NCI-H2171 (cell line): ENCODE measurements at places on chromosomes 5 and 9.

DNA sequence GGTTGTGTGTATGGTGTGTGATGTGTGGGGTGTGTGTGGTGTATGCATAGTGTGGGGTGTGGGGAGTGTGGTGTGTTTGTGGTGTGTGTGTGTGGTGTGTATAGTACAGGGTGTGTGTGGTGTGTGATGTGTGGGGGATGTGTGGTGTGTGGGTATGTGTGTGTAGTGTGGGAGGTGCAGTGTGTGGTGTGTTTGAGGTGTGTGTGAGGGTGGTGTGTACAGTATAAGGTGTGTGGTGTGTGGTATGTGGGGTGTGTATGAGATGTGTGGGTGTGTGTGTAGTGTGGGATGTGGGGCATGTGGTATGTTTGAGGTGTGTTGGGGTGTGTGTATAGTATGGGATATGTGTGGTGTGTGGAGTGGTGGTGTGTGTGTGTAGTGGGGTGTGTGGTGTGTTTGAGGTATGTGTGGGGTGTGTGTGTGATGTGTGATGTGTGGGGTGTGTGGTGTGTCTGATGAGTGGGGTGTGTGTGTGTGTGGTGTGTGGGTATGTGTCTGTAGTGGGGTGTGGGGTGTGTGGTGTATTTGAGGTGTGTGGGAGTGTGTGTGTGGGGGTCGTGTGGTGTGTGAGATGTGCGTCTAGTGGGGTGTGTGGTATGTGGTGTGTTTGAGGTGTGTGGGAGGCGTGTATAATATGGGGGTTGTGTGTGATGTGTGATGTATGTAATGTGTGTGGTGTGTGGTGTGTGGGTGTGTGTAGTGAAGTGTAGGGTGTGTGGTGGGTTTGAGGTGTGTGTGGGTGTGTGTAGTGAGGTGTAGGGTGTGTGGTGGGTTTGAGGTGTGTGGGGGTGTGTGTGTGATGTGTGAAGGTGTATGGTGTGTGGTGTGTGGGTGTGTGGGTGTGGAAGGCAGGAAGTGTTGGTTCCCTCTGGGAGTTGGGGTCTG, 8.6 kb downstream of the ECSCR start:
- no peak for DNase-seq

GRCh38 chr9:105447386-105447813, 434 bp upstream of the FSD1L start:
- DNase-seq = peak; percentile 54

DNA sequence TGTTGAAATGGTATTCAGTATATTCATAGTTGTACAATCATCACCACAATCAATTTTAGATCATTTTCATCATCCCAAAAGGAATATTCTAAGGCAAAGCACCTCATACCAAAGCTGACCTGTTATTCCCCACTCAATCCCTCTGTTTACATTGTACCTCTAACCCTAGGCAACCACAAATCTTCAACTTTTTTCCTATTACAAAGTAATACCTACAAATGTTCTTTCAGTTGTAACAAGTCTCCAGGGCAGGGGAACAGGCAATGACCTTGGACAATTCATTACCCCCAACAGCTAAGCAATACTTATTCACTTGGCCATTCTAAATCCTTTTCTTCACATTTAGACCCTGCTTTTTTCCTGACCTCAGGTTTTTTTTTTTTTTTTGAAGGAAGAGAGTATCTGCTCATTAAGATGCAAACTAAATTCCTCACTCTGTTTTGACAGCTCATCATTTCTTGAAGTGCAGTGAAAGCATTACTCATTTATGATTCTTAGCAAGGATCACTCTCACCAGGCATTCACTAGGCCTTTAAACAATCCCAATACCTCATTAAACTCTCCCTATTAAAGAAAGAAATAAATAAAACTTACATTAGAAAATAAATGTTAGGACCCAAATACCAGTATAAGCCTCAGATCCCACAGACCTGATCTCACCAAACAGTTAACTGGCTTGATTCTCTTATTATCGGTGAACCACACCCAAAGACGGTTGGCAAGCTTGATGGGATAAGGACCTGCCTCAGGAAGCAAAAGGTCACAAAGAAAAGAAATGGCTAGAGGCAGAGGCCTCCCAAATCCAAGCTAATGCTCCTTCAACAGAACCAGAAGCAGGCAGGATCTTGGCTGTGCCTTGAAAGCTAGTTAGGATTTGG, 15.3 kb downstream of the MTMR12 start:
- no peak for DNase-seq

DNA sequence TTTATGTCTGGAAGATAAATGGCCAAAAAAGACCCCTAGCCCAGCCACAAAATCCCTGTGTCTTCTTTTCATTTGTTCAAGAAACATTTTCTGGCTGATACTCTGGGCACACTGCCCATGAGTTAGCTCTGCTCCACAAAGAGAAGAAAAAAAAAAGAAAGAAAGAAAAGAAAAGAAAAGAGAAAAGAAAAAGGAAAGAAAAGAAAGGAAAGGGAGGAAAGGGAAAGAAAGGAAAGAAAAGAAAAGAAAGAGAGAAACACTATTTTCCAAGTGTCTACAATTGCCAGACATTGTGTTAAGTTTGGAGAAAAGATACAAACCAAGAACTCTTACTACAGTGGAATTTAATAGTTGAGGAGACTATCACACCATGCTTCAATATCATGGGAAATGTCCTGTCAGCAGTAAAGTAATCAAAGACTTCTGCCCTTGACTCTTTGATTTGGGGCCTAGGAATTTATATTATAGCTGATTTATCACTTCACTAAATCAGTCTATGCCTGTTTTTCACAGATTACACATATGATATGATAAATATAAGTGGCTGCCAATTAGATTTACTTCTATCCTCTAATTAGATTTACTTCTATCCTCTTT, 3.0 kb downstream of the TRMO start:
- DNase-seq = no peak

DNA sequence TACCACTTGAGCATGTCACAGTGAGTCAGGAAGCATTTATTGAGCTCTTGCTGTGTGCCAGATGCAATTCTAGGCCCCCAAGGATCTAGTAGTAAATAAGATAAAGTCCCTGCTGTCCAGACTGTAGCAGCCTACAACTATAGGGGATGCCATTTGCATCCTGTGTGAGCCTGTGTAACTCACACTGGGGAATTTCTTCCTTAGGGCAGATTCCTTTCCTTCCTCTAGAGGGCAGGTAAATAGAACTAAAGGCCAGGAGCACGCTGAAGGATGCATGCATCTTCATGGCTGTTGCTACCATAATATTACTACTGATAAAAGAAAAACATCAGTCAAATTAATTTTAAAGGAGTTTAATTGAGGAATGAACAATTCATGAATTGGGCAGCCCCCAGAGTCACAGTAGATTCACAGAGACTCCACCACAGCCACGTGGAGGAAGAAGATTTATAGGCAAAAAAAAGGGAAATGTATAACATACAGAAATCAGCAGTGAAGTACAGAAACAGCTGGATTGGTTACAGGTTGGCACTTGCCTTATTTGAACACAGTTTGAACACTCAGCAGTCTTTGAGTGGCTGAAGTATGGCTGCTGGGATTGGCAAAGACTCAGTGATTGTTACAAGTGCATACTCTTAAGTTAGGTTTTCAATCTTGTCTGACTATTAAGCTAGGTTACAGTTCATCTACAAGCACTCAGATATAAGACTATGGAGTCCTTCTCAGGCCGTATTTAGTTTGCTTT, 98.9 kb downstream of the ACTL7B start:
- no peak for DNase-seq

- no peak for DNase-seq
Observed at GRCh38 chr5:39201781-39202596, 17.4 kb downstream of the FYB1 start.

DNA sequence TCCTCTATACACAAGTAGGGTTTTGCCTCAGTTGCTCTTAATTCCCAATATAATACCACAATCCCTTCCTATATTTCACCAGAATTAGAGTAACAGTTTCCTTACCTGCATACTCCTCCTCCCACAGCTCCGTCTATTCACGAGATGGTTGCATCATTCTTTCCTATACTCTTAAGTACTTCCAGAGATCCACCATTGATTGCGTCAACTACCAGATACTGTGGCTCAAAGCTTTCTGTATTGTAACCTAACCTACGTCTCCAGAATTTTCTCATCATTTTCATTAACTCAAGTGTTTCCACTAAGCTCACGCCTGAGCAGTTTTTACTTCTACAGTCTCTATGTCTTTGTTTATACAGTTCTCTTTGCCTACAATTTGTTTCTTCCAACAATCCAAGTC, 31.2 kb upstream of the MINAR2 start:
- DNase-seq = no peak

DNA sequence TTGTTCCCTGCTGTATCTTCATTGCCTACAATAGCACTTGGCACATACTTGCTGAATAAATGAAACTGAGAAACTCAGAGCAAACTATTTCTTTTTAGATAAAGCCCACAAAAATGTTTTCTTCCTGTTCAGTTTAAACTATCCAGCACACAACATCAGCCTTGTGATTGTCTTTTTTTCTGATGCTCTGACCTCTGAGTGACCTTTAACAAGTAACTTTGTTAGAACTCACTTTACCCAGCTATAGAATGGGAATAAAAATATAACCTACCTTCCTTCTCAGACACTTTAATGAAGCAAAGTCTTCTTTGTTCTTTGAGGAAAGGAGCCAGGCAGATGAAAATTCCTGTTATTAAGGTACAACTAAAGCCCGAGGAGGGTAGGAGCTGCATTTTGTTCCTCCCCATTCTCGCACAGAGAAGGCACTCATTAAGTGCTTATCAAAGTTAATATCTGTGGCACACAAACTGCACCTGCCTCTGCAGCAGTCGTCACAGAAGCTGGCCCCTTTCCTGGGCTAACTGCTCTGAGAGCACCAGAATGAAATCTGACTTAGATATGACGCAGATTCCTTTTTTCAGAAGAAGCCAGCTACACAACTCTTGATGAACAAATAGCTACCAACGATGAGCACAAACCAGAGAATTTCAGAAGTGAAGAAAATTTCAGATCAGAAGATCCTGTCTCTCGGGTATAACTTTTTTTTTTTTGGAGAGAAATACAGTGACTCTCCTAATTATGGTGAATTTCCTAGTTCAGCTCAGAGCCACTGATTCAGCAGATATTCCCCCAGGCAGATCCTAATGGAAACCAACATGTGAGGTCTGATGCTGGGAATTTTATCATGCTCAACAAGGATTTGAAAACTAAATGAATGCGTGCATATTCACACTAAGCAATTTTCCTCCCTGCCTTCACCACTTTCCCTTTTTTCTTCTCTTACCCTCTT, 31.0 kb upstream of the NR3C1 start:
- no peak for DNase-seq

GRCh38 chr9:99505936-99506335, 283.9 kb downstream of the SEC61B start:
- DNase-seq = no peak

DNA sequence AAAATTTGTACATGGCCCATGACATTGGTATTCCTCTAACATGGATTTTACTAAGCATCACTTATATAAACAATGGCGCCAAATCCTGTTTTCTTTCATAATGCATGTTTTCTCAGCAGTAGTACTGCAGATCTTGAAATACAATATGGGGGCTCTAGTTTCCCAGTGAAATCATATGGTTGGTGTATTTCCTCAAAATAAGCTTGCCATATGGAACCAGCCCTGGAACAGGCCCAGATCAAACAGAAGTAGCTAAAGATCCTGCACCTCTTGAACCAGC, 163.9 kb downstream of the ZNF608 start:
- peak; percentile 59 for DNase-seq

DNA sequence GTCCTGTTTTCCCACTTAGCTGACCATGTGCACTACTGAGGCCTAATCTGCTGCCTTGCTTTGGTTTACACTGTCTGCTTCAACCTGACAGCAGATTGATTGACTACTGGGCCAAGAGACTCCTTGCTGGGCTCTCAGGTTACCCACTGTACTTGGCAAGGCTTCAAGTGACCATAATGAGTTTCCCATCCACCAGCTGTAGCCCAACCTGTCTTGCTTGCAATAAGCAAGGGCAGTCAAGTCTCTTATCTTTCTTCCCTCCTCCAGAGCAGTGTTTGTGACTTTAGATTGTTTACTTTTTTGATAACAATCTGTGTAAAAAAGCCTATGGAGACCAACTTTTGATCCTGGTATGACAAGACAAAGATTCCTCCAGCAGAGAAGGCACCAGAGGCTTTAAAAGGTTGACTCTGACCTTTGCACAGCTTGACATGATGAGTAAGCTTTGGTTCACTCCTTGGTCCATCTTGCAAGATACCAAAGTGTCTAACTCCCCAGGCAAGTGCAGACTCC, 912.3 kb upstream of the SEMA6A start:
- DNase-seq = peak; percentile 71
